ENCODE measurements at places on chromosomes 7 and 10.

- no peak for DNase-seq
Observed at GRCh38 chr10:93992400-93993030, 1.2 kb upstream of the PLCE1 start.

DNA sequence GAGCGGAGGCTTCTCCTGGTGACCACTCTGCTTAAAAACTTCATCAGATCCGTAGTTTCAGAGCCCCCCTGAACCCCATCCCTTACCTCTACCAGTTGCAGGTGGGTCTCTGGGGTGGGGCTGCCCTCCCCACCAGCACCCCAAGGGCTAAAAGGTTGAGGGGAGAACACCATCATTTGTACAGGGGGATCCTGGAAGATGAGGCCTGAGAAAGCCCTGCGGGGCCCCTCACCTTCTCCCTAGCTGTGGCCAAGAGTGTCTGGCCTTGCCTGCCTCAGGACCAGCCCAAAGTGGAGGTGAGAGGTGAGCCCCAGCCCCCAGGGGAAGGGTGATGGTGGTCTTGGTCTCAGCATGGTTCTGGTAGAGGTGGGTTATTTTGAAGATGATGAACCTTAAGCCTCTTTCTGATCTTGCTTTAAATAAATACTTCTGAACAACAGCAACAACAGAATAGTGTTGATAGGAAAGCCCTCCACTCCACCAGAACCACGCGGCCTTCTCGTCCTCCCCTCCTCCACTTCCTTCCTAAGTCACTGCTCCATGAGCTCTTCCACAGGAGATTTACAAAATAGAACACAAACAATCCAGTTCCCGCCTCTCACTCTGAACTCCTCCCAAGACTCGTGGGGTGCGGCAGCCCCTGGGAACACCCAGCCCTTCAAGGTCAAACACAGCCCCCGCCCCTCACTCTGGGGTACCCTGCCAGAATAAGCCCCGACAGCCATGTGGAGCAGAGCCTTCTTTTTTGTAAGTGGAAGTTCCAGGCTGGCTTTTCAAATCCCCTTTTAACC lies 169.1 kb downstream of the EGFR start:
- no peak for DNase-seq

GRCh38 chr10:19826712-19827111 lies 10.5 kb downstream of the PLXDC2 start:
- DNase-seq, result no peak

DNA sequence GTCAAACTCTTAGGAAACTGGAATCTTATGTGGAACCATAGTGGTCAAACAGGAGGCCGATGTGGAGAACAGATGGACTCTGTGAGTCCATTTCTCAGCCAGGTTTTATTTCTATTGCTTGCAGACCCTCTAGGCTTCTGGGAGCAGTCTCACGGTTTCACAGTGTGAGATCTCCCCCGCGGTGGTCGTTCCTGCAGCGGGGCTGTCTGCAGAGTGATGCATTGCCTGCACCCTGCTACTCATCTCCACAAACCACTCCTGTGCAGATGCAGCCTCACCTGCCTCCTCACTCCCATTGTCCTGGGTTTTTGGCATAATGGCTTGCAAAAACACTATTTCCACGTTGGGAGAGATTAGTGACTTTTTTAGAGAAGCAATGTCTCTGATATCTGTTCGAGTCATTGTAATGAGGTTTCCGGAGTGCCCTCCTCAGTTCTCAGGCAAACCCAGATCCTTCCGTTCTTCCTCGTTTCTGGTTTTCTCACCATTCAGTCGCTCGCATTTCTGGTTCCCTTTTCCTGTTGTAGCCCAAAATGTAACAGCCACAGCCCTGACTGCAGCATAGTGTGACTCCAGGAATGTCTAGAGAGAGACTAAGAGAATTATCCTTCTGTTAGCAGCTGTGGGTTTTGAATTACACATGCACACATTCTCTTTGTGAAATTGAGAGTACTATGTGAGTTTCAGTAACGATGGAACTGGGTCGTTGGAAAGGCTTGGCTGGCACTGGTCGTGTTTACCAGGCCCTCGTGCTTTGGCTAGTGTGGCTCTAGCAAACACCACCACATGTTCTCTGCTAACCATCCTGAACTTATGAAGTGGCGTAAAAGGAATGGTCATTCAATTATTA lies 30.2 kb downstream of the ACADSB start:
- no peak for DNase-seq

DNA sequence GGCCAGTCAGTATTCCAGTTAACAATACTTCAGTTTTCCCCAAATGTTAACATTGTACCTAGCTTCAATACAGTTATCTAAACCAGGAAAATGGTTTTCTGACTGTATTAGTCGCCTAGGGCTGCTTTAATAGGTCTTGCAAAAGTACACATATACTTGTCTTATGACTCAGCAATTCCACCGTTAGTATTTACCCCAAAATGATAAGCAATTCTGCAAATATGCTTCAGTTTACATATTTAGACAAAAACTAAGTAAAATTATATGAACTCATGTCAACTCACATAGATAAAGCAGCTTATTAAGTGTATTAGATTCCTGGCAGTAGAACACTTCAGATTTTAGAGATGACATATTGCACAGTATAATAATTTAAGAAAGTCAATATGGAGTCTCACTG lies 363.3 kb downstream of the ARL4A start:
- DNase-seq, result no peak
